ENCODE measurements at places on chromosomes 13 and 19.
A peak's percentile ranks its signal among the peaks of the same experiment; 100 is the strongest.

DNA sequence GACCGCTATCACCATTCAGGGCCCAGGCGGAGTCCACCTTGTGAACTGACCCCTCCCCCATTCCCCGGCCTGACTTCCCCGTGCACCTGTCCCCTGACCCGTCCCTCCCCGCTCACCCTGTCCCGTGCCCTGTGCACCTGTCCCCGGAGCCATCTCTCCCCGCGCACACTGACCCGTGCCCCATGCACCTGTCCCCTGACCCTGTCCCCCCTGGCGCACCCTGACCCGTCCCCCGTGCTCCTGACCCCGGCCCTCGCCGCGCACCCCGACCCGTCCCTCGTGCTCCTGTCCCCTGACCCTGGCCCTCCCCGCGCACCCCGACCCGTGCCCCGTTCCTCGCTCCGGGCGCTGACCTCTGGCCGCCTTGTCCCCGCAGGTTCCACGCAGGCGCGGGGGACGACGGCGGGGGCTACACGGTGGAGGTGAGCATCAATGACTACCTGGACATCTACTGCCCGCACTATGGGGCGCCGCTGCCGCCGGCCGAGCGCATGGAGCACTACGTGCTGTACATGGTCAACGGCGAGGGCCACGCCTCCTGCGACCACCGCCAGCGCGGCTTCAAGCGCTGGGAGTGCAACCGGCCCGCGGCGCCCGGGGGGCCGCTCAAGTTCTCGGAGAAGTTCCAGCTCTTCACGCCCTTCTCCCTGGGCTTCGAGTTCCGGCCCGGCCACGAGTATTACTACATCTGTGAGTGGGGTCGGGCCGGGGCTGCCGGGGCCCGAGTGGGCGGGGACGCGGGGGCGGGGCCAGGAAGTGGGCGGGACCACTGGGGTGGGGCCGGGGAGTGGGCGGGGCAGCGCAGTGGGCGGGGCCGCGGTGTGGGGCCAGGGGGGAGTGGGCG lies 9.7 kb downstream of the EFNA2 start:
- no peak for DNase-seq

GRCh38 chr19:23521471-23521870 lies 126.2 kb upstream of the ZNF91 start:
- DNase-seq, result no peak

- peak; percentile 85 for DNase-seq
These were observed 5.8 kb upstream of the ERCC2 start for GRCh38 chr19:45376045-45376724.

DNA sequence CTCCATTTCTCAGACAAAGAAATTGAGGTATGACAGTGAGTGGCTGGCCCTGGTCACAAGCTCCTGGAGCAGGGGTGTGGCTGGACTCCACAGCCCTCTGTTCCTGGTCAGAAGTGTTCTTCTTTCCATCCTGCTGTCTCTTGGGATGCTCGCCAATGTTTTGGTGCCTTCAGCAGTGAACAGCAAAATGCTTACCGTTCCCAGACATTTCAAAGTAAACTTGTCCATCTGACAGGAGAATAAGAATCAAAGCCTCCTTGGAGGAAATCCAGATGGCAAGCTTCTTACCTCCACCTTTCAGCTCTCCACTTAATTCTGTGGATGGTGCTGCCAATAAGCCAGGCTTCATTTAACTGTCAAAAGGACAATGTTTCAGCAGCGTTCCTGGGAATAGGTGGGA lies 954.1 kb downstream of the UQCRFS1 start:
- DNase-seq, result no peak

DNA sequence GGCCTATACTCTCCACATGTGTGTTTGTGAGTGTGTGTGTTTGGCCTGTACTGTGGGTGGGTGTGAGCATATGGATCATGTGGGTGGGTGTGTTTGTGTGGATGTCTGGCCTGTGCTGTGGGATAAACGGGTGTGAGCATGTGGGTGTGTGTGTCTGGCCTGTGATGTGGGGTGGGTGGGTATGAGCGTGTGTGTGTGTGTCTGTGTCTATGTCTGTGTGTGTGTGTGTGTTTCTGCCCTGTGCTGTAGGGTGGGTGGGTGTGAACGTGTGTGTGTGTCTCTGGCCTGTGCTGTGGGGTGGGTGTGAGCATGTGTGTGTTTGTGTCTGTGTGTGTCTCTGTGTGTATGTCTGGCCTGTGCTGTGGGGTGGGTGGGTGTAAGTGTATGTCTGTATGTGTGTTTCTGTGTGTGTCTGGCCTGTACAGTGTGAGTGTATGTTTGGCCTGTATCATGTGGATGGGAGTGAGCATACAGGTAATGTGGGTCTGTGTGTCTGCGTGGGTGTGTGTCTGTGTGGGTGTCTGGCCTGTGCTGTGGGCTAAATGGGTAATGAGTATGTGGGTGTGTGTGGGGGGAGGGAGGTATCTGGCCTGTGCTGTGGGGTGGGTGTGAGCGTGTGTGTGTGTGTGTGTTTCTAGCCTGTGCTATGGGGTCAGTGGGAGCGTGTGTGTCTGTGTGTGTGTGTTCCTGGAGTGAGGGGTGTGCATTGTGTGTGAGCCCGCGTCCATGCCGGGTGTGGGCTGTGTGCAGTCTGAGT lies 20.8 kb upstream of the KCTD15 start:
- DNase-seq, result no peak

DNA sequence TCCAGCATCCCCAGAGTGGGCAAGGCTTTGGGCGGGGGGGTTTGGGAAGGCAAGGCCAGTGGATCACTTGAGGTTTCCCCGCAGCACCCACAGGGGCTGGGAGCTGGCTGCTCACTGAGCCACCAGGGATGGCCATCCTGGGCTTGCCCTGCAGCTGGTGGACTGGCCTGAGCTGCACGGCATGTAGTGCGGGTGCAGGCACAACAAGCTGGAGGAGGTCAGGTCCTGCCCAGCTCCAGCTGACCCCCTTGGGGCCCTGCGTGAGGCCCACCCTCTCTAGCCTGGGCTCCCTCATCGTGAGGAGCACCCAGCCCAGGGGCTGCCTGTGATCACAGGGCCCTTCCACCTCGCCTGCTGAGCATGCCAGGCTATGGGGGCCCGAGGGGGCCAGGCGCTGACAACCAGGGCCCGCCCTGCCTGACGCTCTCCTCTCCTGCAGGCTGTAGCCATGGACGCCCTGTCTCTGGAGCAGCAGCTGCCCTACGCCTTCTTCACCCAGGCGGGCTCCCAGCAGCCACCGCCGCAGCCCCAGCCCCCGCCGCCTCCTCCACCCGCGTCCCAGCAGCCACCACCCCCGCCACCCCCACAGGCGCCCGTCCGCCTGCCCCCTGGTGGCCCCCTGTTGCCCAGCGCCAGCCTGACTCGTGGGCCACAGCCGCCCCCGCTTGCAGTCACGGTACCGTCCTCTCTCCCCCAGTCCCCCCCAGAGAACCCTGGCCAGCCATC lies 22.9 kb downstream of the COMP start:
- DNase-seq, result no peak
